ENCODE measurements at places on chromosomes 13 and 19. TPM values are rescaled to one million over a fixed set of nuclear protein-coding genes. Genes with fewer than 3 reads are reported as not detected.

Gene ACER1
- total RNA-seq: not detected

Gene APLP1
- total RNA-seq: 1.3 TPM

Gene MTUS2
- not detected for total RNA-seq

Gene RXFP2
- total RNA-seq: not detected

Gene ZNF568
- total RNA-seq: 8.5 TPM

Gene GFY
- total RNA-seq: not detected

Gene CD37
- not detected for total RNA-seq

Gene CCDC70
- total RNA-seq: not detected

Gene CPB2
- total RNA-seq: not detected

Gene SLC25A41
- total RNA-seq: not detected

Gene ZIK1
- total RNA-seq: not detected

Gene PCDH20
- total RNA-seq: not detected

Gene RAB8A
- 50.1 TPM for total RNA-seq

Gene STOML3
- total RNA-seq: not detected

Gene PCP2
- total RNA-seq: not detected

Gene TUBB4A
- total RNA-seq: not detected

Gene ATP8B3
- total RNA-seq: 5.6 TPM

Gene F10
- total RNA-seq: not detected

Gene NPHS1
- not detected for total RNA-seq

Gene PCID2
- total RNA-seq: 60.7 TPM

Gene CEACAM7
- not detected for total RNA-seq

Gene C1QTNF9
- total RNA-seq: not detected

Gene BRME1
- 0.75 TPM for total RNA-seq

Gene C19orf38
- total RNA-seq: 0.49 TPM

Gene TNNT1
- total RNA-seq: 46.8 TPM

Gene ABCA7
- total RNA-seq: 10.3 TPM

Gene DPY19L3
- 37.6 TPM for total RNA-seq

Gene HSD17B14
- total RNA-seq: 0.26 TPM

Gene SYCN
- total RNA-seq: not detected

Gene ATXN8OS
- total RNA-seq: not detected
